ENCODE measurements at places on chromosomes 5 and 9.

GRCh38 chr9:99162759-99163364, 57.9 kb downstream of the TGFBR1 start:
- DNase-seq: no peak

- DNase-seq: no peak
Measured at GRCh38 chr9:137366891-137367381, 56.0 kb downstream of the EXD3 start.

DNA sequence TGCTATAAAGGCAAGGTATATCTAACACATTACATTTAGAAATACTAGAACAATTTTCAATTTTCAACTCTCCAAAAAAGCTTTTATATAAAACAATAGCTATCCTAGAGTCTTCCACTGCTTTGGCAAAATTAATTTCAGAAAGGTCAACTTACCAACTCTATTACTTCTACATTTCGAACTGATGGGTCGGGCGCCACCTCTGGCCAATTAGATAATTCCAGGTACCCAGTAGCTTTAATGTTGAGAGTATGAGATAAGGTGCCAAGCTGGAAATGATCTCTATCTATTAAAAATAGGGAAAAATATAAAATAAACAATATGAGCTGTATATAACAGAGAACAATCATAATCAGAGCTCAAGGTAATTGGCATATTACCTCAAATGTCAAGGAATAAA, 166.6 kb downstream of the AP3B1 start:
- DNase-seq: no peak

GRCh38 chr9:113370806-113371325, 5.9 kb downstream of the HDHD3 start:
- DNase-seq: no peak

GRCh38 chr9:26925609-26926008, 21.4 kb downstream of the PLAA start:
- DNase-seq: no peak
